ENCODE measurements at places on chromosomes 4 and X. TPM values are rescaled to one million over a fixed set of nuclear protein-coding genes. Genes with fewer than 3 reads are reported as not detected.

GRCh38 chrX:28659269-28659668 is 72.0 kb downstream of the IL1RAPL1 start:
- DNase-seq, result peak; percentile 52
- no peaks in the 10 kb centered on the region for H3K27me3 ChIP-seq
- H3K4me3 ChIP-seq, result no peak overlapping the region
- no peaks in the 10 kb centered on the region for H3K36me3 ChIP-seq

Gene LDB2
- 14.2 TPM for total RNA-seq

DNA sequence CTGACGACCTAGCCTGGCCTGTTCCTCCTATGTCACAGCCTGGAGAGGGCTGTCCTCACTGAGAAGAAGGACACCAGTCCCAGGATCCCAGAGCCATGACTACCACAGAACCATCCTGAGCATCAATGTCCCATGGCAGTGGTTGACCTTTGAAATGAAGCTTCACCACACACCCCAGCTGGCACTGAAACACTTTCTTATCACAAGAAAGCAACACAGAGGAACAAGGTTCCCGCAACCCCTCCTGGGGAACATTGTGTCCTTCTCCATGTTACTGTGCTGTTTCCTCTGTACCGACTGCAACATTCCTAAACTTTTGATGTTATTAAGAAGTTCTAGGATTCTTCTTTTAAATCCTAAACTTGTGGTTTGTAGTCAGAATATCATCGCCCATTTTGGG is 21.2 kb upstream of the FAM156A start:
- no peak for DNase-seq
- H3K4me3 ChIP-seq, result no peak overlapping the region
- H3K27me3 ChIP-seq, result no peaks in the 10 kb centered on the region
- no peak overlapping the region for H3K27ac ChIP-seq

GRCh38 chr4:10983268-10983667 is 298.7 kb upstream of the CLNK start:
- no peak overlapping the region for H3K27ac ChIP-seq
- no peaks in the 10 kb centered on the region for H3K27me3 ChIP-seq
- no peaks in the 10 kb centered on the region for H3K36me3 ChIP-seq
- H3K4me3 ChIP-seq, result no peak overlapping the region
- peak; percentile 78 for DNase-seq

- no peaks in the 10 kb centered on the region for H3K4me1 ChIP-seq
- no peak overlapping the region for H3K4me3 ChIP-seq
- no peaks in the 10 kb centered on the region for H3K36me3 ChIP-seq
- DNase-seq, result peak; percentile 91
Observed at GRCh38 chr4:51831133-51831532, 11.8 kb upstream of the DCUN1D4 start.

DNA sequence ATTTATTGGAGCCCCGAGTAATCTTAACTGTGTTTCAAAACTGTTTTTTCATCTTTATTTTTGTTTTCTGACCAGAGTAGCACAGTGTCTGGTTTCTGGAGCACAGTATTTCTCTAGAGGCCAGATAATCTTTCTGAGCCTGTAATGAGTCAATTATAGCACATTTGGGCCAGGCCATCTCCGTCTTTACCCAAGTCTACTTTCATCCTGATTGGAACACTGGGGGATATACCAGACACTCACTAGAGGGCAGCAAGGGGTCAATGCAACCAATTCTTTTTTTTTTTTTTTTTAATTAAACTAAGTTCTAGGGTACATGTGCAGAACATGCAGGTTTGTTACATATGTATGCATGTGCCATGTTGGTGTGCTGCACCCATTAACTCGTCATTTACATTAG is 282.0 kb downstream of the ARHGAP24 start:
- no peak overlapping the region for H3K4me3 ChIP-seq
- DNase-seq, result peak; percentile 64
- H3K27me3 ChIP-seq, result no peaks in the 10 kb centered on the region
- H3K36me3 ChIP-seq, result no peaks in the 10 kb centered on the region
- no peak overlapping the region for H3K27ac ChIP-seq

GRCh38 chr4:27789773-27790172 is 929.1 kb downstream of the STIM2 start:
- no peak for DNase-seq
- H3K27me3 ChIP-seq, result no peaks in the 10 kb centered on the region
- H3K36me3 ChIP-seq, result no peaks in the 10 kb centered on the region
- H3K27ac ChIP-seq, result no peak overlapping the region

DNA sequence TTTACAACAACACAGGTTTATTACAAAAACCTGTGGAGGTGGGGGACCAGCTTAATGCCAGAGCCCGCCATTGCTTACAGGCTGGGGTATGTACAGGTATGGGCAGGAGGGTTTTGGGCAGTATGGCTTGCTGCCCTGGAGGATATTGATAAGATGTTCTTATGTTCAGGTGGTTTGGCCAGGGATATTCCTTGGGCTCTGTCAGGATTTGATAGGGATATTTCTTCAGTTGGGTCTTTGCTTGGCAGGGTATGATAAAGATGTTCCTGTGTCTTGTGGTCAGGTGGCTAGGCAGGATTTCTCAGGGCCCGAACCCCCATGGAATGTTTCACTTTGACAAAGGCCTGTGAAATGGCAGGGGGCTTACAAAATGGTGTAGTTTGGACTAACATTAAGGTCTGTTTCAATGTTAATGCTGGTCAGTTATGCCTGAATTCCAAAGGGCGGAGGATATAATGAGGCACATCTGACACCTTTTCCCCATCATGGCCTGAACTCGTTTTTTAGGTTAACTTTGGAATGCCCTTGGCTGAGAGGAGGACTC is 3.1 kb downstream of the MGST2 start:
- peak overlapping the region; percentile 9 for H3K27ac ChIP-seq
- no peaks in the 10 kb centered on the region for H3K27me3 ChIP-seq
- peak; percentile 59 for DNase-seq
- peak overlapping the region; percentile 94 for H3K4me3 ChIP-seq
- peaks cover 24% of the 10 kb centered on the region for H3K36me3 ChIP-seq
- H3K4me1 ChIP-seq, result peaks cover 21% of the 10 kb centered on the region

DNA sequence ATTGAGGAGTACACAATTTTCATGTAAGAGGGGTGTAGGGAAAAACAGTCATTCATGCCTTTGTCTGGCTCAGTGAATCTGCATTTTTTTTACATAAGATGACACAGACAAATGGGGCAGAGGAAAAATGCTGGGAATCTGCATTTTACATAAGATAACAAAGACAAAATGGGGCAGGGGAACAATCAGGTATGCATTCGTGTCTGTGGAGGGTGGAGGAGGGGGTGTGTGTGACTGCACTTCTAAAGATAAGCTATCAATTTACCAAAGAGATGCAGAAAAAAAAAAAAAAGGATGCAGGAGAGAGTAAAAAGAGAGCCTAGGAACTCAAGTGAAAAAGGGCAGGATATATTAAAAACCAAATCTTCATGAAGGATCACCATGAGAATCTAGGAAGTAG is 637.4 kb downstream of the ZNF674 start:
- peaks cover 5% of the 10 kb centered on the region for H3K4me1 ChIP-seq
- no peaks in the 10 kb centered on the region for H3K36me3 ChIP-seq
- no peak overlapping the region for H3K4me3 ChIP-seq
- no peak overlapping the region for H3K27ac ChIP-seq

DNA sequence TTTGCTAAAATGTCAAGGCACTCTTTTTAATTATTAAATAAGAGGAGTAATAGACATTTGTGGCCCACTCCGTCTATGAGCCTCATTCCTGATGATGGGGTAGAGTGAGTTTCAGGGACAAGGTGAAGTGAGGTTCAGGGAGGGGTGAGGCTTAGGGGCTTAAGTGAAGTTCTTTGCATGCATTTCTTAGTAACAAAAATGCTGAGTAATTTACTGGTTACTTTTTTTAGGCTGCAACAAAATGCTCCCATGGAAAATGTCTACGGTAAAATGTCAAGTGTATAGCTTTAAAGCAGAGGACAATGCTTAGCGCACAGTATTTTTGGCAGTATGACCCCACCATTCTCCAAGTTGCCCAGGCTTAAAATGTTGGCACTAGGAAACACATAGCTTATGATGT is 2.0 kb upstream of the USO1 start:
- H3K4me1 ChIP-seq, result no peaks in the 10 kb centered on the region
- no peak overlapping the region for H3K27ac ChIP-seq
- no peaks in the 10 kb centered on the region for H3K27me3 ChIP-seq
- H3K36me3 ChIP-seq, result peaks cover 10% of the 10 kb centered on the region
- H3K4me3 ChIP-seq, result peak overlapping the region; percentile 92

- no peaks in the 10 kb centered on the region for H3K4me1 ChIP-seq
- peak; percentile 65 for DNase-seq
- no peaks in the 10 kb centered on the region for H3K27me3 ChIP-seq
- H3K27ac ChIP-seq, result no peak overlapping the region
Observed at GRCh38 chr4:139144161-139144859, 32.7 kb downstream of the ELF2 start.

Gene ABLIM2
- total RNA-seq, result 0.52 TPM

- H3K27me3 ChIP-seq, result no peaks in the 10 kb centered on the region
- H3K4me3 ChIP-seq, result no peak overlapping the region
- no peak overlapping the region for H3K27ac ChIP-seq
- no peaks in the 10 kb centered on the region for H3K36me3 ChIP-seq
- DNase-seq, result peak; percentile 79
- no peaks in the 10 kb centered on the region for H3K4me1 ChIP-seq
Observed at GRCh38 chr4:17324386-17324830, 187.5 kb downstream of the QDPR start.

DNA sequence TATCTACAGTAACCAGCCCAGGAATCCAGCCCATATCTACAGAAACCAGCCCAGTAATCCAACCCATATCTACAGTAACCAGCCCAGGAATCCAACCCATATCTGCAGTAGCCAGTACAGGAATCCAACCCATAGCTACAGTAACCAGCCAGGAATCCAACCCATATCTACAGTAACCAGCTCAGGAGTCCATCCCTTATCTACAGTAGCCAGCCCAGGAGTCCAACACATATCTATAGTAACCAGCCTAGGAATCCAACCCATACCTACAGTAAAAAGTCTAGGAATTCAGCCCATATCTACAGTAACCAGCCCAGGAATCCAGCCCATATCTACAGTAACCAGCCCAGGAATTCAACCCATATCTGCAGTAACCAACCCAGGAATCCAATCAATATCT is 445.0 kb upstream of the BOD1L1 start:
- peak overlapping the region; percentile 59 for H3K4me3 ChIP-seq
- DNase-seq, result no peak
- no peaks in the 10 kb centered on the region for H3K36me3 ChIP-seq
- H3K27me3 ChIP-seq, result no peaks in the 10 kb centered on the region
- no peaks in the 10 kb centered on the region for H3K4me1 ChIP-seq

DNA sequence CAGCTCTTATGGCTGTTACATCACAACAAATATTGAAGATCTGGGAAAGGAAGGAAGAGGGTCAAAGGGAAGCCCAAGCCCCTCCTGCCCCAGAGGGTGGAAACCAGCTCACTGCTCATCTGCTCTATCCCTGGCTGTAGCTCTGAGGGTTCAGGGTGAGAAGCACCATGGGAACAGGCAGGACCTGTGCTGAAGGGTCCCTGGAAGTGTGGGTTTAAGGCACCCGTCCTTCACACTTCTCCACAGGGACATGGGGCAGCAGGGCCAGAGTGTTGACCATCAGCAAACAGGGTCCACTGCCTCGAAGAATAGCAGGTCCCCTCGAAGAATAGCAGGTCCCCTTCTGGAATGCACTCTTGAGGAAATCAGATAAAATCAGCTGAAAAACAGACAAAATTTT is 4.4 kb downstream of the RTL5 start:
- peaks cover 6% of the 10 kb centered on the region for H3K27me3 ChIP-seq
- DNase-seq, result no peak
- no peak overlapping the region for H3K4me3 ChIP-seq
- H3K36me3 ChIP-seq, result no peaks in the 10 kb centered on the region
- H3K4me1 ChIP-seq, result peaks cover 11% of the 10 kb centered on the region

GRCh38 chr4:56971383-56971782 is 6.0 kb downstream of the NOA1 start:
- no peak overlapping the region for H3K4me3 ChIP-seq
- no peak for DNase-seq
- no peaks in the 10 kb centered on the region for H3K27me3 ChIP-seq
- no peaks in the 10 kb centered on the region for H3K4me1 ChIP-seq
- H3K36me3 ChIP-seq, result peaks cover 65% of the 10 kb centered on the region
- H3K27ac ChIP-seq, result no peak overlapping the region

DNA sequence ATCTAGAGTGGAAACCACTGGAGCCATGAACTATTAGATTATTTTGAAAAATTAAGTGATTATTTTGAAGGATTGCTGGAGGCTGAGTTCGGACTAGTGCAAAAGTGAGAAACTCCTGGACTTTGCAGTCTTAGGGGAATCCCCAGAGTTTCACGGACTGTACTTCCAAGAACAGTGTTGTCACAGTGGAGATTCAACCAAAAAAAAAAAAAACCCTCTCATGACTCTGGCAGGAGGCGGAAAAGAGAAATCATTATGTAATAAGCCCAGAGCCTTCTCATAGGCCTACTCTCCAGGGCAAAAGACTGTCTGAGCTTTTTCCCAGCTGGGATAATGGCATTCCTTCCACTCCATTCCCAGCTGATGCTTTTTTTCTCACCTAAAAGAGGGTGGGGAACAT is 16.8 kb upstream of the C4orf51 start:
- no peaks in the 10 kb centered on the region for H3K27me3 ChIP-seq
- H3K27ac ChIP-seq, result no peak overlapping the region
- no peak overlapping the region for H3K4me3 ChIP-seq
- H3K4me1 ChIP-seq, result no peaks in the 10 kb centered on the region
- no peak for DNase-seq

DNA sequence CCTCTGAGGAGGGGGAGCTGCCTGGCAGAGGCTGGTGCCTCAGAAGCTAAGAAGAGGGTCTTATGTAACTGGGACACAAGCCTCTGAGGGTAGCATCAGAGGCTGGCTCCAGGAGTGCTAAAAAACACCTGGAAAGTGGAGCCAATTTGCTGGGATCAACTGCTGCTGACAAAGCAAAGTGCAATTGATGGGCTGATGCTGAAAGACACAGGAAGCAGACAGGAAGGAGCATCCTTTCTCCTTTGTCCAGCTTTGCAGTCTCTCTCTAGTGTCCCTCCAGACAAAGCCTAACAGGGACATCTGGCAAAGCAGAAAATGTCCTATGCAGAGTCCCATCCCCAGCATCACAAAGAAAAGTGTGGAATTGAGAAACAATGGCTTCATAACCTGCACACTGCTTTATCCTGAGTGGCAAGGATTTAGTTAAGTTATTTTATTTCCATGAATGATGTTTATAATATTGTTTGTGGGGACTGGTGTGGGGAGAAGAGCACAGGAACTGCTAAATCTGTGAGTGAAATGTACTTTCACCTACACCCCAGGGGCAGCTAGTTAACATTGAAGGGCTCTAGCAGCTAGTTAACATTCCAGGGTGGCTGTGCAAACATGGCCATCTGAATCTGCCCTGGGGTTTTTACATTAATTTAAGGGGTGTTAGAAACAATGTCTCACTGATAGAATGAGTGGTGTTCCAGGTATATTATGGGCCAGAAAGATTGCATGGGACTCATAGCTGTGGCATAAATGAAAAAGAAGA is 25.6 kb upstream of the MBTPS2 start:
- peaks cover 9% of the 10 kb centered on the region for H3K4me1 ChIP-seq
- no peaks in the 10 kb centered on the region for H3K27me3 ChIP-seq
- H3K27ac ChIP-seq, result no peak overlapping the region

Gene BEX1
- 144 TPM for total RNA-seq

Gene TMSB15A
- 78.6 TPM for total RNA-seq

All from endodermal cell (in vitro differentiated cells).